ENCODE measurements at places on chromosomes 4 and X. TPM values are rescaled to one million over a fixed set of nuclear protein-coding genes. Genes with fewer than 3 reads are reported as not detected.

DNA sequence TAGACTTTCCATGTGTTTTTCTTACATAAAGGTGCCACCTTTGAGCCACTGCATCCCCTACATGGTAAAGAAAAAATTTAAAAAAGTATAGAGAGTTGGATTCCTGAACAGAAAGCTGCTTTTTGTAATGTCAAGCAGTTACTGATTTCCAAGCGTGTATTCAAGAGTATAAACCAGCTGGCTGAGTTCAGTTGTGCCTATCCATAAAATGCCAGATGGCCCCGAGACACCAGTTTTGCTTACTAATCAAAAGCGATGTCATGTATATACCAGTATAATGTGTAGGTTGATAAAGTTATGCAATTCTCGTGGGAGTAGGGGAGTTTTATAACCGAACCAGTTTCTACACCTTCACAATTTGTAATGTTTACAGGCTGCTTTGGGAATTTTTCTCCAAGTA, 26.2 kb upstream of the PNPLA4 start:
- DNase-seq, result no peak

GRCh38 chr4:30005995-30006394, 714.2 kb upstream of the PCDH7 start:
- DNase-seq, result no peak

DNA sequence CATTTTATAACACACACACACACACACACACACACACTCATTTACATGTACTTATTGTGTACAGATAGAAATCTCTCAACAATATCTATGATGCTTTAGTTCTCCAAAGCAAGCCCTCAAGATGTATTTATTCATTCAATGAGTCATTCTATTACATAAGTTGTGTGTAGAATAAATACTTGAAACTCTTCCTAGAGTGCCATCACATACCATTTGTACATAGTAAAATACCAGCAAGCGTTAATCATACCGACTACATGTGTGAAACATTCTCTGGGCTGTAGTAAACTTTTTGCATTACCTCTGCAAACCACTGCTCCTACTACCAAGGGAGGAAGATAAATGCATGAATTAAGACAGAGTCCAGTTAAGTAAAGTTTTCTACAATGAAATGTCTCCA, 70.9 kb downstream of the EPHA5 start:
- no peak for DNase-seq

- no peak for DNase-seq
Observed at GRCh38 chr4:125277790-125278189, 37.0 kb upstream of the FAT4 start.

PNMA6F gene
- not detected for total RNA-seq

HSD17B13 gene
- 0.67 TPM for total RNA-seq

- no peak for DNase-seq
Observed at GRCh38 chr4:151962138-151962823, 201.5 kb upstream of the GATB start.

- no peak for DNase-seq
Observed at GRCh38 chr4:153198719-153199118, 5.5 kb upstream of the TRIM2 start.

PRSS12 gene
- not detected for total RNA-seq

DNA sequence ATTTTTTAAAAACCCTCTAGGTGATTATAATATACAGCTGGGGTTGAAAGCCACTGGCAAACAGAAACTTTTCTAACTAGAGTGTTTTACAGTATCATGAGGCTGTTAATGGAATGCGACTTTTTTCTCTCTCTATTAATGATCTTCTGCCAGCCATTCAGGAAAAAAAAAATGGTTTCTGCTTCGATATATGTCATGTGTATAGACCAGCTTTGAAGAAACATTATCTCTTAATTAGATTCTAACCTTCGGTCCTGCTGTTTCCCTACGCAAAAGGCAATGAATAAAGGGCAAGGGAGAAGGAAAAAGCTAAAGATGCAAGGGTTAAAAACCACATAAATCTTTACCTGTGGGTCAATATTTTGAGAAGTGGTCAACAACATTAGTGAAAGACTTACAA, 1662.1 kb upstream of the TENM3 start:
- DNase-seq, result no peak

DNA sequence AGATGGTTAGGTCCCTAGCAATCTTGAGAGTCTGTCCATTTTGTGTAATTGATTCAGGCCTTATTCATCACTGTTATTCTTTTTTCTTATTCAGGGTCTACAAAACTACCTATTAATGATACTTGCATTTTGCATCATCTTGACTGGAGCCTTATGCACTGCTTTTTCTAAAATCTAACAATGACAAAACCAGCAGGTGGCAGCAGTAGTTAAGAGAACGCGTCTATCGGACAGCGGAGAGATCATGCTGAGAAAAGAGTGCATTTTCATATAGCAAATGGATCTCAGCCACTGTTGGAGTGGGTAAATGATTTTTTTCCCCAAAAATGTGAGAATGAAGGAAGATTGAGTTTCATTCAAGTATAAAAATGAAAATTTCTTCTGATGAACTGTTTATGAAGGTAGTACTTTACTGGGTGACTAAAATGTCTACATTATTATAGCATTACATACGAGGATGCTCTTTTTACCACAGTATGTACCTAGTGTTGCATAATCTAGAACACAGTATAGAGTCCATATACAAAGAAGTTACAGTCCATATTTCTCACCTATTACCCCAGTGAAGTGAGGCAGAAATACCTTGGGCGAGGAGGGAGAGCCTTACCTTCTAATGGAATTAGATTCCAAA, 43.2 kb downstream of the TMEM144 start:
- DNase-seq, result no peak

GRCh38 chr4:133891011-133891410, 310.6 kb downstream of the PABPC4L start:
- DNase-seq, result no peak

NAT8L gene
- total RNA-seq, result 6.8 TPM

- DNase-seq, result no peak
Observed at GRCh38 chr4:112379306-112379705, 82.1 kb downstream of the ALPK1 start.

BTK gene
- 52.1 TPM for total RNA-seq
